ENCODE measurements at places on chromosomes 6 and 20. TPM values are rescaled to one million over a fixed set of nuclear protein-coding genes. Genes with fewer than 3 reads are reported as not detected.

- DNase-seq, result no peak
These were observed 34.2 kb upstream of the TBXT start for GRCh38 chr6:166201878-166202277.

- no peak for DNase-seq
These were observed 61.7 kb downstream of the CD40 start for GRCh38 chr20:46179862-46180261.

DNA sequence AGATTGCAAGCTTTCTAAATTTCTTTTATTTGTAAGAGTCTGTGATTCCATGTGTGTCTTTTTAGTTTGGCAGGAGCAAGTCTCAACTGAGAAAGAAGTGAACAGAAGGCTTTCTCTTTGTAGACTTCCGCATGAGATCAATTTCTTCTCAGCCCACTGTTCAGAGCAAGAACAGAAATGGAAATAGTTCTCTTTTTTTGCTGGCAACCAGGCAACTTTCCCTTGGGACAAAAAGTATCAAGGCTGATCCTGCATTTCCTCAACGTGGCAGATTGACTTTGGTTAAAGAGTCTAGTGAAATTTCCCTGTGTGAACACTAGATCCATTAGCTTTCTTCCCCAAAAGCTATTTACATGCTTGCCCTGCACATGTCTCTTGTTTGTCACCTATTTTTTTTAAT lies 46.8 kb upstream of the JAG1 start:
- no peak for DNase-seq

- DNase-seq, result no peak
These were observed 79.0 kb downstream of the BACH2 start for GRCh38 chr6:90217506-90218127.

GRCh38 chr20:56348305-56348693 lies 10.5 kb upstream of the FAM210B start:
- DNase-seq, result no peak

- DNase-seq, result no peak
These were observed 50.5 kb downstream of the MCUR1 start for GRCh38 chr6:13763740-13764381.

- DNase-seq, result no peak
These were observed 60.5 kb downstream of the RSPH3 start for GRCh38 chr6:158939255-158940159.

GRCh38 chr6:113879186-113880096 lies 22.3 kb downstream of the MARCKS start:
- peak; percentile 52 for DNase-seq

The PCSK2 gene
- total RNA-seq, result not detected

The SUMO4 gene
- 0.25 TPM for total RNA-seq

Measured in SJSA1 (cell line).